ENCODE measurements at places on chromosomes 12 and 14.

DNA sequence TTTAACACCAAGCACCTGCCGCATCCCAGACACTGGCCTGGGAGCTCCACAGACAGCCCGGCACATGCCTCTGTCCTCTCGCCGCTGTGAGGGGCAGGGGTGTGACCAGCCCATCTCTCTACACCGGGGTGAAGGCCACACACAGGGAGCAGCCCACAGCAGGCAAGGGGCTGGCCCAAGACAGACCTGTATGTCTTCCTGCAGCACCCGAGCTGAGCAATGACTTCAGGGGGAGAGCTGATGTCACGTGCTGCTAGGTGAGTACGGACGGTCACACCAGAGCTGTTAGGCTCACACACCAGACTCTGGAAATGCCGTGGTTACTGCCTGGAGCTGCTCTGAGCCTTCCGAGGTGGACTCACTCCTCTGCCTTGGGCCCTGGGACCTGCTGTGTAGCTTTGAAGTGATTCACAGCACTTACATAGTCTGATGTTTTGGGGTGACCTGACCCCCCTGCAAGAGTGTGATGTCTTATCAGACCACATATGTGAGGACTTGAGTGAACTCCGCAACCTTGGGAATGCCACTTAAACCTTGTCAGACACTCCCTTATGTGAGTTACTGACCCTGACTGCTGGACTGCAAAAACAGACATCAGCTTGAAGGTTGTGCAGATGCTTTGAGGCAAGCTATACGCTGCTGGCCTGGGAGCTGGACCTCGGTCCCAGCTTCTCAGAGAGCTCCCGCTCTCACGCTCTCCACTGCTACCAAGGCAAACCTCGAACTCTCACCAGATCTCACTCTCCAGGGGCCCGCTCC lies 1.8 kb downstream of the XRCC3 start:
- no peak for DNase-seq

- DNase-seq: no peak
Measured at GRCh38 chr14:23005451-23006187, 4.3 kb downstream of the C14orf93 start.

DNA sequence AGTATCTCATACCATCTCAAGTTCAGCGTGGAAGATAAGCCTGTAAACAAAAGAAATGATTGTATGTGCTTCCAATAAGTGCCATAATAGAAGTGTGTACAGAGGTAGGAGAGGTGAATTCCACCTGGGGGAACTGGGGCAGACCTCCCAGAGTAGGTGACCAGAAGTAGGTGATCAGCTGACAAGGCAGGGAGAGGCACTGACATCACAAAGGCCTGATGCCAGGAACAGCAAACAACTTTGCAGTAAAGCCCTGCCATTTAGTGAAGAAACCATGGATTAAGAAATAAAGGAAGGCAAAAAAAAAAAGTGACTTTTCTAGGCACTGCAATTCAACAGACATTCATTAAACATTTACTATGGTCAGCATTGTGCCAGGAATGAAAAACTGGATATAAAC lies 31.1 kb downstream of the NR1H4 start:
- no peak for DNase-seq

GRCh38 chr14:103149351-103150237 lies 26.3 kb downstream of the TNFAIP2 start:
- no peak for DNase-seq

DNA sequence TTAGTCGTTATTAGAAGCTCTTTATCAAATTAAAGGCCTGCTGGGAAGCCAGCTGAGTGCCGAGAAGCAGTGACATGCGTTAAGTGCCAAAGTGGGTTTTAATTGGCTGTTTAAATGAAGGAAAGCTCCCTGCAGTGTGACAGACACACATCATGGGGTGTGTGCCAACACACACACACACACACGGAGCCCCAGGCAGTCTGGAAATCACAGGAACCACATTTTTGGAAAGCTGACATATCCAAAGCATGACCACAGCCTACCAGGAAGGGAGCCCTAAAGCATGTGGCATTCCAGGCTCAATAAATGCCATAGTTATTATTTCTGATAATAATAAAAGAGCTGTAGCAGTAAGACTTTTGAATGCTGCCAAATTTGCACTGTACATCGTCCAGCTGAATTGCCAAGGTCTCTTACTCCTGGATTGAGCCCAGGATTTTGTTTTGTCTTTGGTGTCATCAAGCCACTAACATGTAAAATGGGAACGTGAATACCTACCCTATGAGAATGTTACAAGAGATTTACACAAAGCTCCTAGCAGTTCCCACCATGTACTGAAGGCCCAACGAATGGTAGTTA lies 135.1 kb downstream of the TMEM30B start:
- DNase-seq: no peak

All from stimulated activated CD4-positive, alpha-beta T cell treated with anti-CD3 and anti-CD28 coated beads, Interleukin-12 subunit alpha, Interleukin-12 subunit beta, amount 100 ng/mL, for 24 hours (primary cell).